Cardiac fibroblast (primary cell): ENCODE measurements at places on chromosomes 13 and 19.

DNA sequence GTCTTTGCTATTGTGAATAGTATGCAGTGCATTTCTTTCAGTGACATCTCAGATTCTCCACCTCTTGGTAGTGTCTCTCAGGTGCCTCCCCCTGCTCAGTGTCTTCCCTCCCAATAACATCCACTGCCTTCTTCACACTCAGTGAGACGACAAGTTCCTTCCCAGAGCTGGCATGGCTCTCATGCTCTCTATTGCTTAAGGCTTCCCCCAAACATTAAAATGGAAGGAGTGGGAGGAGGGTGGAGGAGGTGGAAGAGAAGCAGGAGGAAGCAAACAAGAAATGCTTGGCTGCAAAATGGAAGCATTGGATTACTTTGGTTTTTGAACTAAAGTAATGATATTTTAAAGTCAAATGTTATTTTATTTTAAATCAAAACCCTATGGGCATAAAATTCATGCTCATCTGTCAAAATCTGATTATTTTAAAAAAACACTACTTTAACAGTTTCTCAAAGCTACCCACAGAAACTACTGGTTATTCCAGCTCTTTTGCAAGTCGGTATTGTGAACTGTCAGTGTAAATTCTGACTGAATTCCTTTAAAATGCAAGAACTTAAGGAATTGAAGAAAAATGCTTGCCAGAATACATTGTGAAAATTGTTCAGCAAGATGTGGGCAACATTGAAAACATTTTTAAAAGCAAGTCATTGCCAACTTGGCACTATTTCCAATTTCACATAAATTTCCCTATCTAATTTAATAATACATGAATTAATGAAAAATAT, 727.6 kb upstream of the ARGLU1 start:
- no peak for DNase-seq

DNA sequence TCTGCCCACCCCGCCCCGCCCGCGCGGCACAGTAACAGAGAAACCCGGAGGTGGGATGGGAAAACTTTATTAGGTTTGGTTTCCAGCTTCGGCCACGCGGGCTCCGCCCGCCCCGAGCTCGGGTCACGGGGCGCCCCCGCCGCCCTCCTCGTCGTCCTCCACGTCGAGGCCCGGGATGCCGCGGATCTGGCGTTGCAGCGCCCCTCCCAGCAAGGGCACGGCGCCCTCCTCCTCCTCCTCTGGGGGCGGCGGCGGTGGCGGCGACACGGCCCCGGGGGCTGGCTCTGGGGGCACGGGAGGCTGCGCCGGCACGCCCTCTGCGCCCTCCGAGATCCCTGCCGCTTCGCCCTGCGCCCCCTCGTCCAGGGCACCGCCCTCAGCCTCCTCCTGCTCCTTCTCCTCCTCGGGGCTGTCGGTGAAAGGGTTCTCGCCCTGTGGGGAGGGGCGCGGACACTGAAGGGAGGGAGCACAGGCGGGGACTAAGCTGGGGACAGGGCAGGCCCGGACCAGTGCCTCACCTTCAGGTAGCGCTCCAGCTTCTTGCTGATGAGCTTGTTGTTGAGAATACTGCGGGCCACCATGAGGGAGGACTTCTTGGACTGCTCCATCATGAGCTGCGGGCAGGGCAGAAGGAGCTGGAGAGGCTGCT, 536 bp upstream of the AKAP8 start:
- peak; percentile 50 for DNase-seq

DNA sequence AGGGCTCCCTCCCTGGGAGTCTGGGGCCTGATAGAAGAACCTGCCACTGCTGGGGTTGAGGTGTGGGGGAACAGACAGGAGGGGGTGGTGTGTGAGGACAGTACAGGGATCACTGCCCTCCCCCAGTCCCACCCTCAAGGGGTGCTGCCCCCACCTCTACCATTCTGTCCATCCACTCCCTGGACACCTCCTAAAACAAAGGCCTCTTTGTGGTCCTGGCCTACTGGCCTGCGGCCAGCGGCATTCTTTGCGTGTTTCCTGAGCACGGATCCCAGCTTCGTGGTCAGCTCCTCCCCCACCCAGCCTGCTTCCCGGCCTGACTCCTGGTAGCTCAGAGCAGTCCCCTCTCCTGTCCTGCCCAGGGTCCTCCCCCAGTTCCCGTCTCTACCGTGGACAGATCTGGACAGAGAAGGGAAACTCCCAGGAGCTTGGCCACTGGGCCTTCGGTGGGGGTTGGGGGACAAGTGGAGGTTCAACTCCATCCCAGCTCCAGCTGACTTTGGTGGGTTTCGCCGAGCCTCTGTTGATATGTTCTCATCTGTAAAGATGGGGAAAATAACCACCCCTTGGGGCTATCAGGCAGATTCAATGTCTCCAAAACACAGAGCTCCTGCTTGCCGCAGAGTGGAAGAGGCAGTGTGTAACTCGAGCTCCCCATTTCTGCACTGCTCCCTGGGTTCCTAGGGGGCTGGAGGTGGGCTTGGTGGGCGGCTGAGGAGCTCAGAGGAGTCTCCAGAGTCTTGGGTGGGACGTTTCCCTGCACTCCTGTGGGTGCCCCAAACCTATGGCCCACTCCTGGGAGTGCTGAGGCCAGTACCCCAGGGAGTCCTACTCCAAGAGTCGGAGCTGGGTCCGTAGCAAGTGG, 48.7 kb downstream of the LYL1 start:
- DNase-seq, result peak; percentile 98

DNA sequence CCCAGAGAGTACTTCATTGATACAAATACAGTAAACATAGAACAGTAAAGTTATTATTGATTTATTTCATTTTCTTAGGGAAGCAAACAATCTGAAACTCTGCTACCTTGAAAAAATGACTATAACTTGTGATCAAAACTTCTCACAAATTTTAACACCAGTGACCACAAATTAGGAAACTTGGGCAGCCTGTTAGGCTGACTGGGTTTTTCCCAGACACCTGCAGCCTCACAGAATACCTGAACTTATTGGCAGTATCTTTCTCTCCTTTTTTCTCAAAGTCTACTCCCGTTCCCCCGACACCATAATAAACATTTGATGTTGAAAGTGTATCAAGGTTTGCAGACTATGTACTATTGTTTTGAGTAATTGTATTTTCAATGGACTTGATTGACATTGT, 360.5 kb downstream of the LMO7 start:
- DNase-seq, result no peak

- DNase-seq, result peak; percentile 32
Observed at GRCh38 chr13:20446900-20447299, 78.8 kb downstream of the CRYL1 start.

GRCh38 chr13:50668049-50668448, 175.4 kb downstream of the DLEU7 start:
- no peak for DNase-seq

- no peak for DNase-seq
Observed at GRCh38 chr19:39704181-39705044, at the start of gene LGALS14. Gene LGALS14 (plus strand): TSS chr19:39704481. CDS start chr19:39704529, 48 bp downstream.

DNA sequence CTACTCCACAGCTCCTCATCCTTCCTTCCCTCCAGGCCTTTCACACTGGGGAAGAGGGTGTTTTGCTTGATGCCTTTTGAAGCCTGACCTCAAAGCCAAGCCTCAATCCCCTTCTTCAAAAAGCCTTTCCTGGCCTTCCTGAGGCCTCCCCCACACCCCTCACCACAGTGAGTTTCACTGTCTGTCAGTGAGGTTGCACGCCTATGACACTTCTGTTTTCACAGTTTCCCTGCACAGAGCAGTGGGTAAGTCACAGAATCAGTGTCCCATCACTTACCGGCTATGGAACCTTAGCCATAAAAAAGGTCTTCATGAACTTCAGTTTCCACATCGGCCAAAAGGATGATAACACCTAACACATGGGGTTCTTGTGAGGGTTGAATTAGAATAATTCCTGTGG, 371.4 kb downstream of the UQCRFS1 start:
- no peak for DNase-seq

DNA sequence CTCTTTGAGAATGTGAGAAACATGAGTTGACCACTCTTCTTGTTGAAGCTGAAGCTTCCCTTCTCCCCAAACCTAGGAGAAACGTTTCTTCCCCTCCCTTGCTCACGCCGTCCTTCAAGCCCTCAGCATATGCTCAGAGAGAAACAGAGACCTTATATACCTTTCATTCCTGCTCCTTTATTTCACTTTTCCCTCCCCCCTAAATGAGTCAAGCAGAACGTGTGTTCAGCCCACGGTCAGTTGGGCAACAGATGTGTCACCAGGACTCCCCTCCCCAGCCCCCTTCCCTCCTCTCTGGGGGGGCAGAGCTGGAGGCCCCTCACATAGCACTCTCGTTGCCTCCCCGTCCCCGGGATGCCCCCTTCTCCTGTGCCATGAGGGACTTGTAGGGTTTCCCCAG, 8.6 kb downstream of the OR7C2 start:
- no peak for DNase-seq

DNA sequence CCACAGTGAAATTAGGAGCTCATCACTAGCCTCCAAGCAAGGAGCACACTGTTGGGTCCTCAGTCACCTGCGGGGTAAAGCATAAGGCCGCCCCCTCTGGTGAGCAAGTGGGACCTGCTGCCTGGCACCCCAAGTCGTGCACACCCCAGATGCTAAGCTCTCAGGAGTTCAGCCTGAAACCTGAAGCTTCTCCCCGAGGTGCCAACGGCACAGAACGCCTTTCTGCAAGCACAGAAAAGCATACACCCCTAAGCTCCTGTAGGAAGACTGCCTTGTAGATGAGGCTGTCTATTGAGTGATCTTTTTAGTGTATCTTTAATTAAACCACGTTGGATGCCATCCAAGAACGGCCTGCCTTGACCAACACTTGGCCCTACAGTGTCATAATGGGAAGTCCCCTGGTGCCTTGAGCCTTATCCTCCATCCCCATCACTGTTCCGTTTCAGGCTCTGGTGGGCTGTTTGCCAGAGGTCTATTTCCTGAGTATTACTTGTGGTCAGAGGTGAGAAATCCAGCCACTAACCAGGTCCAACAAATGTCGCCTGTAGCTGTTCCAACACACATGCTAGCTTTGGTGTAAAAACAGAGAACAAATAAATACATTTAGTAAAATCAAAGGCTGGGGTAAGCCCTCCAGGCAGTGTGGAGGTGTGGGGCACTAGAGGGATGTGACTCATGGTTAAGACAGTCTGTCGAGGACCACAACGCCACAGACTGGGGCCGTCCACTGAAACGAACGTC, 44.8 kb downstream of the C13orf42 start:
- no peak for DNase-seq

DNA sequence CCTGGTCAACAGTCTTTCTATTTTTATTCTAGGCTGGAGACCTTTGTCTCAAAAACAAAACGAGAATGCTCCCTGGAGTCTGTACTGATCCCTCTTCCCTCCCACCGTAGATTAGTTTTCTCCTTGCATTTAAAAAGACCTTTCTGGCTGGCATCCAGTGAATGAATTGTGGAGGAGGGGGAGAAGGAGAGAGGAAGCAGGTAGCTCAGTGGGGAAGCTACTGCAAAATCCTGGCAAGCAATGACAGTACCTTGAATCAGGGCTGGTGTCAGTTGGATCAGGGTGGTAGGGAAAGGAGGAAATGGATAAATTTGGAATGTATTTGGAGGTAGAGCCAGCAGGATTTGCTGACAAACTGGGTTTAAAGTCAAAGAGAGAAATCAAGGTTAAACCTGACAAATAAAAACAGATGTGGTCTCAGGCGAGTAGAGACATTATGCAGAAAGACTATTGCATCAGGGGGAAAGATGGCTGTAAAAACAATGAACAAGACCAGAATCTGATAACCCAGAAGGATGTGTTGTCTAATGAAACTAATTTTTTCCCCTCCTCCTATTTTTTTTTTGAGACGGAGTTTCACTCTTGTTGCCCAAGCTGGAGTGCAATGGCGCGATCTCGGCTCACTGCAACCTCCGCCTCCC, 3.5 kb upstream of the CYP2S1 start:
- no peak for DNase-seq

GRCh38 chr13:29570051-29570654, 25.3 kb downstream of the SLC7A1 start:
- DNase-seq, result no peak

GRCh38 chr19:50647879-50648615, 1.2 kb upstream of the C19orf81 start:
- no peak for DNase-seq

DNA sequence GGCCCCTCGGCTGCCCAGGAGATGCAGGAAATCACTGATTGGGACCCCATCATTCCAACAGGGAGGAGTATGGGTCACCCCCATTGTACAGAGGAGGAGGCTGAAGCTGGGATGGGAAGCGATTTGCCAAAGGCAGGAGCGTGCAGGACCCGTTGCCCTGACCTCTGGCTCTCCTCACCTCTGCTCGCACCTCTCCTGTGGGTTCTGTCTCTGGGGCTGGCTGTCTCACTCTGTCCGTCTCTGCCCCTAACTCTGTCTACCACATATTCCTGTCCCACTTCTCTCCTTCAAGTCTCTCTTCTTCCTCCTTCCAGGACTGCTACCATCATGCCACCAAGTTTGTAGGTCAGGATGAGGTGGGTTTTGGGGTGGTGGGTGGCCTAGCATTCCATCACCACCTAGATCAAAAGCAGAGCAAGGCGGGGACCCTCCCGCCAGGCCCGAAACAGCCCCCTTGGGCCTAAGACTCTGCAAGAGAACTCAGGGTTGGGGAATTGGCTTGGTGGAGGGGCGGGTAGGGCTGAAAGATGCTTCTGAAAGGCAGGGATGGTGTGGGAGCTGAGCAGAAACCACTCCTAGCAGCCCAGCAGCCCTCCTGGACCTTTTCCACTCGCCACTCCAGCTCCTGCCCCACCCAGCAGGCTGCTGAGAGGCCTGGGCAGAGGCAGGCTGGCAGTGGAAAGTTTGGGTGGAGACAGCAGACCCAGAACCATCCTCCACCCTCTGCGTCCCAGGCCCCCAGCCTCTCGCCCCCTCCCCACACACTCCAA, 1.0 kb upstream of the LGALS7 start:
- no peak for DNase-seq

- no peak for DNase-seq
Observed at GRCh38 chr13:99966064-99966805, 5.3 kb downstream of the ZIC5 start.

GRCh38 chr19:48994035-48994386, 324 bp downstream of the RUVBL2 start:
- no peak for DNase-seq
